ENCODE measurements at places on chromosomes 1 and 21.
A peak's percentile ranks its signal among the peaks of the same experiment; 100 is the strongest.

DNA sequence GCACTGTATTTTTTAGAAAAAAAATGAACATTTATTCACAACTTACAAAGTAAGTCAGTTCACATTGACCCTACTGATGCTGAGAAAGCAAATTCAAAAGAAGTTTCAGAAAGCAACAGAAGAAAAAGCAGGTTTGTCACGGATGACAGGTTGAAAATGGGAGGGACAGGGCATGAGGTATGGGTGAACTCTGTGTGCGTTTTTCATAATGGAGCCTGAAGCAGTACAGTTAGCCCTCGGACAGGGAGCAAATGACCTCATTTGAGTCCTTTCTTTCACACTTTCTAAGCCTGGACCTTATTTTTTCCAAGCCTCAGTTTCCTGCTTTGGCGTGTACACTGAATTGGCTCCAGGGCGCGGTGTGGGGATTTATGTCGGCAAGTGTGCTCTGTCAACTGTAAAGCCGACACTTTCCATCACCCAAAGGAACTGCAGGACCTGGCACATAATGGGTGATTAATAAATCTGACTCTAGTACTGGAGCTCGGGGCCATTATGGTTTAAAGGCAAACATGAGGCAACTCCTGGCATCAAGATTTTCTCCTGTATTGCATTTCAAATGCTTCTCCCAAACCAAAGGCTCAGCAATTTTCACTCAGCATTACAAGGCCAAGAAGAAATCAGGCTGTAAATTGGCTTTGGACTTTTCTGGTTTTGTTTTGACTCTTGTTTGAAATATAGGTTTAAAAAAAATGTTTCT, 345.5 kb upstream of the DUSP10 start:
- no peak for DNase-seq

DNA sequence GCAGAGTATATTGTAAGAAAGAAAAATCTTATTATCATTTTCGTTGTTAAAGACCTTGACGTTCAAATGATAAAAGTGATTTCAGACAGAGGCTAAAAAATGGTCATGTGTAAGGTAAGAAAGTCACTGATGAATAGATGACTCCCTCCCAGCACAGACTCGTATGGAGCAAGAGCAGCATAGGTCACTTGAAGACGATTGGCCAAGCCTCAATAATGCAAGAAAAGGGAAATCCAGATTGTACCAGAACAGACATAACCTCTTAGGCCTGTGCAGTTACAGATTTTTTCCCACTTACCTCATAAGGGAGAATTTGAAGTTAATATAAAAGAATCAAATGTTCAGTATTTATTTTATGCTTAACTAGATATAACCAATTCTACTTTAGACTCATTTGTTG, 16.3 kb upstream of the OLFML2B start:
- no peak for DNase-seq

- DNase-seq, result no peak
Measured at GRCh38 chr1:1198423-1199140, 7.8 kb downstream of the TNFRSF18 start.

- no peak for DNase-seq
Measured at GRCh38 chr1:187047298-187047697, 218.5 kb downstream of the PLA2G4A start.

GRCh38 chr1:89637496-89637895, 4.6 kb downstream of the LRRC8C start:
- no peak for DNase-seq

DNA sequence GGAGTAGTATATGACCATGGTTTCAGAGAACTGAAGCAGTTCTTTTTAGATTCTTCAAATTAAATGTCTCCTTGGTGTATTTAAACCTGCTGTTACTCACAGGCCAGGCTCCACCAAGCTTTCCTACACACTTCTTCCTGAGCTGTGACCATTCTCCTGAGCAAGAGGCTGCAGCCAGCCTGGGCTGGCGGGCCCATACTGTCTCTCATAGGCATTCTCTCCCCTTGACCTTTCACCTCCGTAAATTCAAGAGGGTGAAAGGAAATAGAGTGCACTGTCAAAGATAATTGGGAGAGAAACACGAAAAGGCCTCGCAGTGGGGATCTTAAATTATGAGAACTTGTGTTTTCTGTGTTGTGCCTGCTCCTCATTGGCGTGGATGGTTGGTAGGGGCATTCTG, 2.3 kb downstream of the ARF1 start:
- no peak for DNase-seq

GRCh38 chr1:185404291-185404690, 87.2 kb upstream of the IVNS1ABP start:
- DNase-seq, result peak; percentile 59

- no peak for DNase-seq
Measured at GRCh38 chr1:208034135-208034534, 123.2 kb upstream of the CD34 start.

DNA sequence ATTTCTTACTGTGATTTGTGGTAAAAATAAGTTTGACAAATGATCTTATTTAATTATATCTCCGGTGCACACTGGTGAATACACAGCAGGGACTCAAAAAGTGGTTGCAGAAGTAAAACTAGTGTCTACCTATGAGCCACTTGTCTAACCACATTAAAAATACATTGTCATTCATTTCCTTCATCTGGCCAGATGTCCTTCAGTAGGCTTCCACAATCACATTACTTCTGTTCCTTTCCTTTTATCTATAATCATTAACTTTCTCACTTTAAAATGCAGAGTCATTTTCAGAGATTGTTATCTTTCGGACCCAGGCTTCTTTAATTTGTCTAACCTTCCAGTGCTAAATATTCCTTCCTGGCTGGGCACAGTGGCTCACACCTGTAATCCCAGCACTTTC, 3.0 kb downstream of the RBBP5 start:
- DNase-seq, result no peak

GRCh38 chr1:24742090-24742938, 2.9 kb upstream of the CLIC4 start:
- DNase-seq, result peak; percentile 46

Data from astrocyte of the hippocampus (primary cell).